ENCODE measurements at places on chromosomes 11 and 22.

DNA sequence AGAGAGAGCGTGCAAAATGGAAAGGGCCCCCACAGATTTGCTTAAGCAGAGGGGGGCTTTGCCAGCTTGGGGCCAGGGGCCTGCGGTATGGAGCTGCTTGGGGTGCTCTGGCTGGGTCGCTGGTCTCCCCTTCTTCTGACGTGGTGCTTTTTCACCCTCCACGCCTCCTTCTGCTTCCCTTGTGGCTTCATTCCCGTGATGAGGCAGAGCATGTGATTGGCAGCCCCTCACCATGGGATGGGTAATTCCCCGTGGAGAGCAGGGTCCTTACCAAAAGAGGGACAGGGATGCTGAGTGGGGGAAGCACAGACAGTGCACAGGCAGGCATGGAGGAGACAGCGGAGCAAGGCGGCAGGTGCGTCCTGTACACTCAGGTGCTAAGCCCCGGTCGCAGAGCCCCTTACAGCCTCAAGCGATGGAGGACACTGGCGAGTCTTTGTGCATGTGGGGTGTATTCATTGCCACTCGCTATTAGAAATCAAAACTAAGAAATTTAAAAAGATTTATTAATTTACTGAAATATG lies 19.9 kb upstream of the GRAMD4 start:
- no peak for DNase-seq

- DNase-seq: no peak
Measured at GRCh38 chr11:67268962-67269268, 2.6 kb downstream of the GRK2 start.

DNA sequence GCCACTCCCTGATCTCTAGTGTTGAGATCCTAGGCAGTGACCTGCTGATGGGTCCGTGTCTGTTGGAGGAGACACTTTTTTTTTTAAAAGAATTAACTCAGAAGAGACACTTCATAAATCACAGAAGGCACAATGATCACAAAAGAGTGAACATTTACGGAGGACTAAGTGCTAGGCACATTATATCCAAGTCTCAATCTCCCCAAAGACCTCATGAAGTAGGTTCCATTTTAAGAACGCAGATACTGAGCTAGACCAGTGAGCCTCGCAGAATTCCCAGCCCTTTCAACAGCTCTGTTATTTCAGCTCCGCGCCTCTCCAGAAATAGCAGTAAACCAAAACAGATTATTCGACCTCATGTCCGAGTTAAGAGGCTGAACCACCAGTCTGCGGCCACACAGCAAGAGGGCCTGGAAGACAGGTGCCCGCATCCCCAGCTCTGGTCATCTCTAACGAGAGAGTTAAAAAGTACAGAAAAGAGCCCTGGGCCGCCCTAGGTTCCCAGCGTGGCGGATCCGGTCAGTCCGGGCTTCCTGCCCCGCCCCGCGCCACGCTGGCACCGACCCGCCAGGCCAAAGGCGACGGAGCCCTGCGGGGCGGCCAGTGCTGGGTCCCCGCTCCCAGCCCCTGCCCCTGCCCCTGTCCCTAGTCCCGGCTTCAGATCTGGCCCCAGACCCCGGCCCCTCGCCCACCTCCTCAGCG lies 612 bp downstream of the XBP1 start:
- DNase-seq: peak; percentile 76

GRCh38 chr11:124839972-124840621 lies 25.1 kb upstream of the ROBO3 start:
- no peak for DNase-seq

GRCh38 chr11:14589421-14589820 lies 54.2 kb upstream of the PDE3B start:
- DNase-seq: no peak

DNA sequence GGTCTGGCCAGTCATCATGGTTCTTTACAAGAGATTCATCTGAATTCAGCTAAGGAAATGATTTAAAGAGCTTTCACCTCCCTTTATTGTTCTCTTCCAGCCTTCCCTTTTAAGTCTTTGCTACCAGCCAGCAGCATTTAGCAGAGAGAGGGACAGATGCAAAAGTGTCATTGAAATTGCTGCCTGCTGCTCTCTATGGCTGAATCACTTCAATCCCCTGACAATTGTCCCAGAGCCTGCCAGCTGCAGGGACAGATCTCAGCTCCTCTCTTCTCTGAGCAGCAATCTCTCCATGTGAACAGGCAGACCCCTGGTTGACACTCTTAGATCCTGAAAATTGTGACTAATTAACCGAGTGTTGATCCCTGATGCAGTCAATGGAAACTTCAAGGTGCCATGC lies 816.9 kb upstream of the CCDC90B start:
- DNase-seq: no peak

GRCh38 chr11:45802531-45803317 lies 2.2 kb upstream of the SLC35C1 start:
- no peak for DNase-seq

Measured in lung microvascular endothelial cell (primary cell).